ENCODE measurements at places on chromosomes 12 and 14.

GRCh38 chr12:1488908-1489381 is 105.4 kb downstream of the FBXL14 start:
- peak; percentile 56 for DNase-seq

DNA sequence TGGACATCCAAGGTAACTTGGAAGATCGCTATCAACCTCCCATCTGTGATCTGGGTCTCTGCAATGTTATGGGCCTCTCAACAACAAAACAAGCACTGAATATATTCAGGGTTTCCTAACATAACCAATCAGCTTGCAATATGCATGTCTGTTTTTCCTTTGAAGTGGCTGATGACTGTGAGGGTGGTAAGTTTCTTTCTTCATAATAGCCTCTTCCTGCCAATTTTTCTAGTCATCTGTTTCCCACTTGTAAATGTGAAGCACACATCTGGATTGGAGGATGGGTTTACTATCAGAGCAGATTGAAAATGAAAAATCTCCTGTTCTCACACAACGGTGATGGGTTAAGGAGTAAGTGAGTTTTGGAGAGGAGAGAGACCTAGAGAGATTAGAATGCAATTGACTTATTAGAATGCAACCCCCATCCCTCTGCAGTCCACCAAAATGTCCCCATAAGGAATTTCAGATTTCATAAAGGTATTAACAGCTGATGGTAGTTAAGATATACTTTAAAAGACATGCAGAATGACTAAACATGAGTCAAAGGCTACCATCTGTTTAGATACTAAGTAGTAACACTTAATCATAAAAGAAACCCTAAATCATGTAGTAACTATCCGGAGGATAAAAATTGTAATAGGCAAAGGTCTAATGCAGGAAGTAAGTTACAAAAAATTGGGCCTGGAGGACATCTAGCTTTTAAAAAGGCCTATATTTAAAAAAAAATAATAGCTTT is 58.4 kb upstream of the SAV1 start:
- peak; percentile 86 for DNase-seq

GRCh38 chr14:30906752-30907658 is 32.6 kb downstream of the COCH start:
- DNase-seq = peak; percentile 16

- no peak for DNase-seq
Measured at GRCh38 chr12:119208626-119209061, 29.9 kb downstream of the HSPB8 start.

- DNase-seq = no peak
Measured at GRCh38 chr14:92421751-92422150, 91.8 kb upstream of the RIN3 start.

DNA sequence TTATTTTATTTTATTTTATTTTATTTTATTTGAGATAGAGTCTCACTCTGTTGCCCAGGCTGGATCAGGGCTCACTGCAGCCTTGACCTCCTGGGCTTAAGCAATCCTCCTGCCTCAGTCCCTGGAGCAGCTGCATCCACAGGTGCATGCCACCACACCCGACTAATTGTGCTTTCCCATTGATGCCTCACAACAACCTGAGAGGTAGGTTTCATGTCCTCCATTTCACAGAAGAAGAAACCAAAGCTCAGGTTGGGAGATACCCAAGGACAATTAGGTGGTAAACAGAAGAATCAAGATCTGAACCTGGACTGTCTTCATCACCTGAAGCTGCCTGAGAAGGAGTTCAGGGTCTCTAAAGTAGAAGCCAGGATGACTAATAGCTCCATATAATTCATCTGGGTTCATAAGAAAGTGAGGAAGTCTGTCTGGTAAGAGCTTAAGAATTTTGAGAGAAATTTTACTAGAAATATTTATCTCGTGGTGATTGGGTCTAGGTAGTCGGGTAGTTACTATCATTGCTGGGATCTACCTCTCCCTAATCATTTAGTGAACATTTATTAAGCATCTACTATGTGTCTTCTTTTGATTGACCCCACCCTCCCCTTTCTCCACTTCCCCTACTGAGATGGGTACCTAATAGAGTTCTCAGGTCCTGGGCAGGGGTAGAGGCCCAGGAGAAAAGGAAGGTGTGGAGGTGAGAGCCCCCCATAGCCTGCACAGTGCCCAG is 23.2 kb upstream of the ATP5MC2 start:
- no peak for DNase-seq

DNA sequence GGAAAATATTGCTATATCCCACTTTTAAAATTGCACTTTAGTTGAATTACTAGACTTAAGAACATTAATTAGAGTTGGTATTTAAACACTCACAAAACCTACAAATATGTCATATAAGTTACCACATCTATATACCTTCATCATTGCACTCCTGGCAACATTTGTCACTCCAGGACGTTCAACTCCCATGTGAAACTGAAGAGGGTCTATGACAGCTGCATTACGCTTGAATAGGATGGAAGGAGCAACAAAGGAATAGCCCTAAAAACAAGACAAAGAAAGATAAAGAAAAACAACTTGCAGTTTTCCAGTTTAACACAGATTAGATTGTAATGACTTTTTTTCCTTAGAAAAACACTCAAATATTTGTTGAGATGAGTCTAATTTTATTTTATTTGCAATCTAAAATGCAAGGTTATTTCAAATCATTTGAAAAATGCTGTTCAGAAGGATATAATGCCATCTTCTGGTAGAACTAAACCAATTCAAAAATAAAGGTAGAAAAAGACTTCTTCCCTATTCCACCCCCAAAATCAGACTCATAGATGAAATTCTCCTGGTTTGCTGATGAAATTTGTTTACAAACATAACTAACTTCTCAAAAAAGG is 84.3 kb upstream of the TTC7B start:
- no peak for DNase-seq

- DNase-seq = no peak
Measured at GRCh38 chr14:92973261-92973797, 50.4 kb downstream of the CHGA start.

DNA sequence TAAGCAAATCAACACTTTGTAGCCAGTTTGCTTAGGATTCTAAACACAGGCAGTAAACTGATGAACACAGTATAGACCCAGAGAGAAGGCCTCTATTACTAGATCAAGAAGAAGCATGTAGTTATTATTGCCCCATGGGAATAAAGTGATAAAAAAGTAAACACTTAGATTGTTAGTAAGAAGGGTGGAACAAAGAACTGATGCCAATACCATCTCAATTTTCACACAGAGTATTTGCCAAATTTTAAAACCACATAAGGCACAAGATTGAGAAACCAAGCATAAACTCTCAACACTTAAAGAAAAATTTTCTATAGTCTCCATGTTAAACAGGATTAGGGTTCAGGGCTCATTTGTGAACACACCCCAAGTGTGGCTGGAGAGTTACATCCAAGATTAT is 77.0 kb upstream of the SYT1 start:
- DNase-seq = no peak

GRCh38 chr12:3704512-3705353 is 48.2 kb downstream of the CRACR2A start:
- DNase-seq = no peak
